ENCODE measurements at places on chromosomes 7 and 10.

GRCh38 chr10:101282947-101283346, 53.7 kb upstream of the LBX1 start:
- DNase-seq: no peak

GRCh38 chr10:127186813-127187212, 9.6 kb downstream of the INSYN2A start:
- peak; percentile 28 for DNase-seq

GRCh38 chr7:147670759-147671158, 919.8 kb upstream of the C7orf33 start:
- no peak for DNase-seq

GRCh38 chr10:129756912-129757901, 206.9 kb downstream of the EBF3 start:
- no peak for DNase-seq

- no peak for DNase-seq
Measured at GRCh38 chr7:44394636-44395035, 69.2 kb upstream of the CAMK2B start.

GRCh38 chr10:33008499-33009243, 50.6 kb upstream of the ITGB1 start:
- peak; percentile 75 for DNase-seq

DNA sequence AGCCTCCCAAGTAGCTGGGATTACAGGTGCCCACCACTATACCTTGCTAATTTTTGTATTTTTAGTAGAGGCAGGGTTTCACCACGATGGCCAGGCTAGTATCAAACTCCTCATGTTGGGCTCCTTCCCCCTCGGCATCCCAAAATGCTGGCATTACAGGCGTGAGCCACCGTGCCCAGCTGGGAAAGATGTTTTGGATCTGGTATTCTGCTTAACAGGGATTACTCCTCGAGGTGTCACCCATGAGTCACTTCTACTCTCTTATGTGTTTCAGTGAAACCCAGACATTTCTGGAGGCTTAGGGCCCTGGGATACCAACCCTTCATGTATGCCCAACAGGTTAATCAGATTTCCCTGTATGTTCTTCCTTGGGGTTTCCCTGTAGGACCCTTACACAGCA, 11.8 kb upstream of the OPN4 start:
- DNase-seq: peak; percentile 8

DNA sequence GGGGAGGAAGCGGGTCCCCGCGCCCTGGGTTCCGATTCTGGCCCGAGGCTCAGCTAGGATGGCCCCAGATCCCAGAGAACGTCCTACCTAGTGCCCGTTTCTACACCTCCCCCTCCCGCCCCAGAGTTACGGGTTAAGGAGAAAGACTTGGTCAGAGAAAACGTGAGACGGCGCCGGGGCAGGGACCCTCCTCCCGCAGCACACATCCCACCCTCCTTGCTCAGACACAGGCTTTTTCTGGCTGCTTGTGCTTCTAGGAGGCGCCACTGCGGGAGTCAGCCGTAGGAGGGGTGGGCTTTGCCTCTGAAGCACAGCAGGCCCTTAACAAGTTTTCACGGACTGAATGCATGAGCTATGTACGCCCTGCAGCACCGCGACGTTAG, 104.9 kb upstream of the LEP start:
- DNase-seq: peak; percentile 78

DNA sequence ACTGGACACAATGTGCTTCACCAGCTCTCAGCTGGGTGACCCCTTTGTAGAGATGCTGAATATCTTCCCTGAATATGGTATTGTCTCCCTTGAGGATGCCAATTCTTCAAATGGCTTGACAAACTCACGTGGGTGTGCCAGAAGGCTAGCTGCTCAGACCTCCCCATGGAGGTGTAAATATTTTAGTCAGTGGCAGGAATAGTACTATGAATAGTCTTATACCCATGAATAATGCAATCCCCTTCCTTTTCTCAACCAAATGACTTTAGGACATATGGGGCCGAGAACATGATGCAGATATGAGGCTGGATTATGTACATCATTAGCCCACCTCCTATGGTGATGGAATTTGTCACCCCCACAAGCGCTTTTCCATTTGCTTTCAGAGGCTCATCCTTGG, 401.8 kb downstream of the ADRA2A start:
- DNase-seq: no peak

GRCh38 chr7:80809545-80809944, 109.3 kb downstream of the SEMA3C start:
- DNase-seq: no peak

DNA sequence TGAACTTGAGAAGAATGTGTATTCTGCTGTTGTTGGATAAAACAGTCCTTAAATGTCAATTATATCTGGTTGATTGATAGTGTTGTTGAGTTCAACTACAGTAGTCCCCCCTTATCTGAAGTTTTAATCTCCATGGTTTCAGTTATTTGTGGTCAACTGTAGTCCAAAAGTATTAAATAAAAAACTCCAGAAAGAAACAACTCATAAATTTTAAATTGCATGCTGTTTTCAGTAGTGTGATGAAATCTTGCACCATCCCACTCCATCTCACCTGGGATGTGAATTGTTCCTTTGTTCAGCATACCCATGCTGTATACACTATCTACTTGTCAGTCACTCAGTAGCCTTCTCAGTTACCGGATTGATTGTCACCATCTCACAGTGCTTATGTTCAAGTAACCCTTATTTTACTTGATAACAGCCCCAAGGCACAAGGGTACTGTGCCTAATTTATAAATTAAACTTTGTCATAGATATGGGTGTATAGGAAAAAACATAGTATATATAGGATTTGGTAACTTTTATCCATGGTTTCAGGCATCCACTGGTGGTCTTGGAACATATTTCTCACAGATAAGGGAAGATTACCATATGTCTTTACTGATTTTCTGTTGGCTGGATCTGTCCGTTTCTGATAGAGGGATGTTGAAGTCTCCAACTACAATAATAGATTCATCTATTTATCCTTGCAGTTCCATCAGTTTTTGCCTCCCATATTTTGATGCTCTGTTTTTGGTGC, 57.1 kb downstream of the AOAH start:
- no peak for DNase-seq

DNA sequence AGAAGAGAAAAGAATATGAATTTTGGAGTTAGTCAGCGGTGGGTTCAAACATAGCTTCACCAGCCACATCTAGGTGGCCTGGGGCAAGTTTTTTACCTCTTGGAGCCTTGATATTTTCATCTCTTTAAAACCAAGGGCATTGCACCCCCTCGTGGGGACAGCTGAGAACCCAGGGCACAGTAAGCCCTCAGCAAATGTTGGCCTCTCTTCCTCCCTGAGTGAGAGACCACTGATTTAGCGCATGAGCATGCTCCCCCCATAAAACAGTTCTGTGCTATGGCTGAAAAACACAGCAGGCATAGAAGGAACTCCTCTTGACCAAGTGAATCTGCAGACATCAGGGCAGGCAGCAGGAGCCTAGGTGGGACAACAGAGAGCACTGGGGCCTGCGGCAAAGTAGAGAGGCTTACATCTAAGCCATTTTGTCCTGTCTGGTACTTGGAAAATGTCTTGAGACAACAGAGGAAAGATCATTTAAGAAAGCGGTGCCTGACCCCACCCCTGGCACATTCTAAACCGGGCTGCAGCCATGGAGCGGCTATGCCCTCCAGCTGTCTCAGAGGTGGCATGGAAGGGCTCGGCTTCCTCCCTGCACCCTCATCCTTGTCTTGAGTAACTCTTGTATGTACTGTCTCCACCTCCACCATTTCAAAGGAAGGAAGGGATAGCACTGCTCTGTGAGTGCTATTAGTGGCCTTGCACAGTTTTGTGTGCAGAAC, 94.7 kb downstream of the ARHGAP22 start:
- no peak for DNase-seq

- no peak for DNase-seq
Measured at GRCh38 chr10:23359692-23360380, 15.2 kb upstream of the C10orf67 start.

DNA sequence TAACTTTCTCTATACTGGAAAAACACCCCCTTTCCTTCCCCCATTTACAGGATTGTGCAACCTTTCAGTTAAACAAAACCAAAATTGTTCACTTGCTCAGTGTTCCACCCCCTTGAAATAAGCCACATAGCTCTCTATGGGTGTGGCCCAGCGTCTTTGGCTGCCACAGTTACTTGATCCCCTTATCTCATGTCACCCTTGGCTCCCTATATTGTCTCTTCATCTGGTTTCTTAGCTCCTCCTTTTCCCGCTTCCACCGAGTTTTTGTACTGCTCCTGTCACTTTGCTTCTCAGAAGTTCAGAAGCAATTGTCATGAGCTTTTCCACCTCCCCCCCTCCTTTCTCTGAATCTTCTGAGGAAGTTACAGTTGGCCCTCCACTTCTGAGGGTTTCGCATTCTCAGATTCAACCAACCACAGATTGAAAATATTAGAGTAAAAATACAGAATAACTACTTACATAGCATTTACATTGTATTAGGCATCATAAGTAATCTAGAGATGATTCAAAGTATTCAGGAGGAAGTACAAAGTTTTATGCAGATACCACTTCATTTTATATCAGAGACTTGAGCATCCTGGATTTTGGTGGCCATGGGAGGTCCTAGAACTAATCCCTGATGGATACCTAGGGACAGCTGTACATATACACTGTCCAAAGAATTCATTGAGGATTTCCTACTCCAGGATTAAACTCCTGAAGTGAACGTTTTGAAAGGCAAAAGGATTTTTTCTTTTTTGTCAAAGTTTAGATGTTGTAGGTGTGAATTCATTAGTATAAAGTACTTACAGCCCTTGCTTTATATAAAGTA, 60.4 kb downstream of the ADD3 start:
- DNase-seq: no peak

- no peak for DNase-seq
Measured at GRCh38 chr10:44316922-44317215, 68.0 kb downstream of the CXCL12 start.

- DNase-seq: no peak
Measured at GRCh38 chr10:92327445-92328433, 36.8 kb downstream of the MARCHF5 start.

DNA sequence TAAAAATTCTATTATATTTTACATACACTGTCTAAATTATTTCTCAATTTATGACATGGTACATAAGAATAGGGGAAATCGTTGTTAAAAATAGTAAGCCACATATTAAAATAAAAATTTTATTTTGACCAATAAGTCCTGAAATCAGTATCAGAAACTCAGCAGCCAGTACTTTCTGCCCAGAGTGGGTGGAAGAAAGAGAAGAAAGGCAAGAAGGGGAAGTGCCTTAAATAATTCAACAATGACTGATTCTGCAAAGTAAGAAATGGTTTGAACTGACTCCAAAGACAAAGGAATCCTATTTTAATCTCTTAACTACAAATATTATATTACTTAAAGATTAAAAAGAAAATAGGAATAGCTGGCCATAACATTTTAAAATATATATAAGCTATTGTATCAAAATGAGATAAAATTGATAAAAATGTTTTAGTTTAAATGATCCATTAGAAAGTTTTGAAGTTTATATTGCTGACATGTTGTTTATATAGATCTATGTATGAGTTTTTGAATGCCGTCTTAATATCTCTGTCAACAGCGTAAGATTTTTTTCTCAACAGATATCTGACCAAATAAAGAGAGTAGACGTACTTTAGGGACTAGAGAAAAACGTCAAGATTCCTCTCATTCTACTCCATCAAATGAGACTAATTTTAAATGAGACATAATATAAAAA, 30.2 kb upstream of the NRCAM start:
- no peak for DNase-seq

DNA sequence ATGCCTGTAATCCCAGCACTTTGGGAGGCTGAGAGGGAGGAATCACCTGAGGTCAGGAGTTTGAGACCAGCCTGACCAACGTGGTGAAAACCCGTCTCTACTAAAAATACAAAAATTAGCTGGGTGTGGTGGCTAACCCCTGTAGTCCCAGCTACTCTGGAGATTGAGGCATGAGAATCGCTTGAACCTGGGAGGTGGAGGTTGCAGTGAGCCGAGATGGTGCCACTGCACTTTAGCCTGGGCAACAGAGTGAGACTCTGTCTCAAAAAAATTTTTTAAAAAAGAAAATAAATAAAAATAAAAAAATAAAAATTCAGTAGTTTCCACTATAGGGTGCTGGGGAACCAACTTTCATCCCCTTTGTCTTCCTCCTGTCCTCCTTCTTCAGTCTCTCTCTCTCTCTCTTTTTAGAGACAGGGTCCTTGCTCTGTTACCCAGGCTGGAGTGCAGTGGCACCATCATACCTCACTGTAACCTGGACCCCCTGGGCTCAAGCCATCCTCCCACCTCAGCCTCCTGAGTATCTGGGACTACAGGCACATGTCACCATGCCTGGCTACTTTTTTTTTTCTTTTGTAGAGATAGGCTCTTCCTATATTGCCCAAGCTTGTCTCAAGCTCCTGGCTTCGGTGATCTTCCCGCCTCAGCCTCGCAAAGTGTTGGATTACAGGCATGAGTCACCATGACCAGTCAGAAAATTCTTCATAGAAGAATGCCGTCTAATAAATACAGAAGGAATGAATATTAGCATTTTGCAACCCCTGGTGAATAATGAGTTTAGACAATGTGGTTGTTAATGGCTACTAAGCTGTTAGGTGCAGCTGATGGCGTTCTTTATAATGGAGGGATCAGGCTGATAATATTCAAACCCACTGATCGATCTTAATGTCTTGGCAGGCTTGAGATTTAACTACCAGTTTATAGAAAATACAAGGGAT, 20.6 kb downstream of the RBM20 start:
- no peak for DNase-seq

- DNase-seq: no peak
Measured at GRCh38 chr10:118940386-118940785, 89.1 kb upstream of the NANOS1 start.

DNA sequence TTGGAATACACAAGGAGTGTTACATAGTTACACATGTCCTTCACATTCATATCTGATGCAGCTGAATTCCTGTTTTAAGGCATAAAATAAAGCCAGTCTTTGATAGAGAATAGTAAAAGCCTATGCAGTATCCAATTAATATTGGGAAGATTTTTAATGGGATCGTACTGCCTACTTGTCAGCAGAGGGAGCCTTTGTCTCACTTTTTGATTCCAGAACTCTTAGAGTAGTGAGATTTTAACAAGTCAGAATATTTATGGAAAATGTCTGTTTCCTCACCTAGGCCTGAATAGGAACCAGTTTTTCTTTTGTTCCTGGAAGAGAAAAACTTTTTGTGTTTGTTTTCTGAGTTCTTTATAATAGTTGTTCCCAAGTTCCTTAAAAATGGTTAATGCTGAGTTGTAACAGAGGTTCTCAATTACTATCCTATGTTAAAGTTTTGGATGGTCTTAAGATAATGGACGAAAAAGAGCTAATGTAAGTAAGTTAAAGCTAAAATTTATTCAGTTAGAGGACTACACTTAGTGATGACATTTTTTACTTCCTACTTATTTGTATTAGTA, 114.0 kb downstream of the BBS9 start:
- peak; percentile 57 for DNase-seq

GRCh38 chr10:75904499-75905283, 473.3 kb downstream of the LRMDA start:
- peak; percentile 24 for DNase-seq

DNA sequence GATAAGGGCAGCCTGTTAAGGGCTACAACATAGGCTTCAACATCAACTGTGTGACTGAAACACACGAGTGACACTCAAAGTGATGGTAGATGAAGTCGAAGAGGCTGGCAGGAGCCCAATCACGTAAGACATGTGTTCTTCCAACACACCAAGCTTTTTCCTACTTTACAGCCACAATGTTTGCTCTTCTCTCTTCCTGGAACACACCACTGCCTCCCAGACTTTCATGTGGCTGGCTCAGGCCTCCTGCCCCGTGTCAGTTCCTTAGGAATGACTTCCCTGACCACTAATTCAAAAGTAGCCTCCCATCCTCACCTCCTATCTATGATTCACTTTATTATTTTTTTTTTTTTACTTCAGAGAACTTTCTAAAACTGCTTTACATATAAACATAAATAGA, 209.2 kb downstream of the GPAM start:
- no peak for DNase-seq

Measured in SK-N-SH (cell line).